ENCODE measurements at places on chromosomes 6 and 20.

GRCh38 chr6:124163676-124164075 lies 360.0 kb downstream of the NKAIN2 start:
- DNase-seq, result no peak

- no peak for DNase-seq
Measured at GRCh38 chr20:50057714-50058053, 55.3 kb downstream of the UBE2V1 start.

DNA sequence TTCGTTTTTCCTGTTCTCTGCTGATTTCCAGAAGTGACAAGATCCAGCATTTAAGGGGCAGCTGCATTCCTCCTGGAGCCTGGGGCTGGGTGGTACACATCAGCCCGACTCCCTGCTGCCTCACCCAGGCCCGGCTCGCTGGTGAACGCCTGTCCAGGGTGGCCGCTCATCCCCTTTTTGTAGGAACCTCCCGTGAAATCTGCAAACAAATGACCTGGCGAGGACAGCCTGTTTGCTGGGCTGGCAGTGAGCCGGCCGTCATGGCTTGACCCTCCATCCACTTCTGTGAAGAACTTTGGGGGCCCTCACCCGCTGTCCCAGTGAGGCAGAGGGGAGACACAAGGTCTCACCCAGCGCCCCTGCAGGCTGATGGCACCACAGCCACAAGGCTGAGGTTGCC lies 39.0 kb downstream of the PYGB start:
- DNase-seq, result no peak

DNA sequence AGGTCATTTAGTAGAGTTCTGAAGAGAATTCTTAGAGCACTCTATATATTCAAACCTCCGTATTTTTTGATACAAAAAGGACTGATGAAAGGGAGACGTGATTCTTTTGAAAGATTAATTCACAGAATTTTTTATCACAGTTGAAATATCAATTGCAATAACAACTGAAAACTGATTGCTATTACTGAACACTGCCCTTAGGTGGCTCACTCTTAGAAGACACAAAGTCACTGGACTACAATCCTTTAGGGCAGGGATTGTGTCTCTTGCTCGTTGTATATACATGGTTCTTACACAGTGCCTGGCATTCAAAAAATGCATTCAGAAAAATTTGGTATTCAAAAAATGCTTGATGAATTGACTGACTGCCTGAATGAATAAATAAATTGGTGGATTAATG lies 17.1 kb upstream of the CALHM6 start:
- peak; percentile 46 for DNase-seq

DNA sequence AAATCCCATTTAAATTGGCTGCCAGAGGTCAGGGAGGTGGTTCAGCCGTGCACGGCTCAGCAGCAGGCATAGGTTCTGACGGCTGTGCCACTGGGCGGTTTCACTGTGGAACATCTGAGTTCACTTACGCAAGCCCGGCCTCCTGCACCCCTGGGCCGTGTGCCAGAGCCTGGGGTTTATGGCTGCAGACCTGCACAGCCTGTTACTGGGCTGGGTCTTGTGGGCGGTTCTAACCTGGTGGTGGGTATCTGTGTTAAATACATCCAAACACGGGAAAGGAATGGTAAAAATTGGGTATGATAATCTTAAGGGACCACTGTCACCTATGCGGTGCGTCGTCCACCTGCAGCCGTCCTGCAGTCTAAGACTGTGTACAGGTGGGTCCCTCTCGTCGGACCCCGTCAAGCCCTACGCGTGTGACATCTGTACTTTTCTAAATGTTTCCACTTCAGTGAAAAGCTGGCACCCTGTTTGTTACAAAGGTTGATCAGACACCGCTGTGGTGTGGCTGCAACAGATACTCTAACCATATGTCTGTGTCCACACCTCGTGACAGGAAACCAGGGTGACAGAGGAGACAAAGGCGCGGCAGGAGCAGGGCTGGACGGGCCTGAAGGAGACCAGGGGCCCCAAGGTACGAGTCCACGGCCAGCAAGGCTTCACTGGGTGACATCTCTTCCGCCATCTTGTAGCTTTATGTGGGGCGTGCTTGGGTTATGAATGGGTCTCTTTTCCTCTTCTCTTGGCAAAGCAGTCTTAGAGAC lies 21.5 kb downstream of the COL9A3 start:
- DNase-seq, result no peak

GRCh38 chr6:13638626-13639025 lies 23.5 kb downstream of the NOL7 start:
- no peak for DNase-seq

DNA sequence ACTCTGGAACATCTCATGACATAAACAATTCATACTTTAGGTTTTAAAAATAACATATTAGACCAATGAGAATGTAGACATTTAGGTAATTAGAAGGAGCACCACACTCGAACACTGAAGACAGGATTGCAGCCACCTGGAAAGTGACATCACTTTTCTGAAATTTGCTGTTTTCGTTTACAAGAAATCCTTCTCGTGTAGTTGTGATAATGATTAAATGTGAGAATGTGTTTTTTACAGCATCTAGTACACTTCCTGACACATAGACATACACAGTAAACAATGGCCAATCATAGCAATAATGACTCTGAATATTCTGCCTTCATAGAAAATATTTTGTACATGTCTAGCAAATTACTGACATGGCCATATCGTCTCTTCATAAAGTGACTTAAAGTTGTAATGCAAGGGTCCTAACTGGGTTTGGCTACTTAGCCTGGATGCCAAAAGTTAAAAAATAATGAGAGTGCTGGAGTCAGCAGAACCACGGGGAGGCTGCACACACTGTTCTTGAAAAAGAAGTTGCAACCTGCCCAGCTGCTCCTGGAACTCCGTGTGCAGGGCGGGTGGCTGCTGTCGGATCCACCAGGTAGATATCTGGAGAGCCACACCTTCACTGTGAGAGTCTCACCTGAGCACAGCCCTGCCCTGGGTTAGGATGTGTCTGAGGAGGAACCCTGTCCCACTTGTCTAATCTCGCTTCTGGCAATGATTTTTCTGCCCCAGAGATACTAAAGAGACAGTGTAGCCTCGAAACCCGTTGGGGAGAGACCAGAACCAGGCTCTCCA lies 212.9 kb downstream of the QKI start:
- no peak for DNase-seq

- DNase-seq, result no peak
Measured at GRCh38 chr6:72739368-72739779, 117.5 kb downstream of the KCNQ5 start.

DNA sequence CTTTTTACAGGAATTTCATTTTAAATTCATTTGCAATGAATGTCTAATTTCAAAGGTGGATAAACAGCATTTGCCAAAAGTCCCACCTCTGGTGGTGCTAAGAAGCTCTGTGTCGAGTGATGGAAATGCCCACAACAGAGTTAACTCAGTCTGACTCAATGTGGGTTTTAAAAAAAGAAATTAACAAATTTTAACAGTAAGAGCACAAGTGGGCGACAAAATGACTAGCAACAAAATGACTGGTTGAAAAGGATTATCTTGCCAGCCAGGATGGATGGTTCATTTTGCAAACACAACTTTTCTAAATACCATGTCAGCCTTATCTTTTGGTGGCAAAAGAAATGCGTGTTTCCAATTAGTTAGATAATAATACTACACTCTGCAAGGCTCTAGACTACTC lies 14.3 kb upstream of the TAGAP start:
- DNase-seq, result no peak

- no peak for DNase-seq
Measured at GRCh38 chr6:42380228-42380979, 71.3 kb downstream of the TRERF1 start.

- no peak for DNase-seq
Measured at GRCh38 chr6:45870531-45870930, 145.1 kb downstream of the CLIC5 start.

DNA sequence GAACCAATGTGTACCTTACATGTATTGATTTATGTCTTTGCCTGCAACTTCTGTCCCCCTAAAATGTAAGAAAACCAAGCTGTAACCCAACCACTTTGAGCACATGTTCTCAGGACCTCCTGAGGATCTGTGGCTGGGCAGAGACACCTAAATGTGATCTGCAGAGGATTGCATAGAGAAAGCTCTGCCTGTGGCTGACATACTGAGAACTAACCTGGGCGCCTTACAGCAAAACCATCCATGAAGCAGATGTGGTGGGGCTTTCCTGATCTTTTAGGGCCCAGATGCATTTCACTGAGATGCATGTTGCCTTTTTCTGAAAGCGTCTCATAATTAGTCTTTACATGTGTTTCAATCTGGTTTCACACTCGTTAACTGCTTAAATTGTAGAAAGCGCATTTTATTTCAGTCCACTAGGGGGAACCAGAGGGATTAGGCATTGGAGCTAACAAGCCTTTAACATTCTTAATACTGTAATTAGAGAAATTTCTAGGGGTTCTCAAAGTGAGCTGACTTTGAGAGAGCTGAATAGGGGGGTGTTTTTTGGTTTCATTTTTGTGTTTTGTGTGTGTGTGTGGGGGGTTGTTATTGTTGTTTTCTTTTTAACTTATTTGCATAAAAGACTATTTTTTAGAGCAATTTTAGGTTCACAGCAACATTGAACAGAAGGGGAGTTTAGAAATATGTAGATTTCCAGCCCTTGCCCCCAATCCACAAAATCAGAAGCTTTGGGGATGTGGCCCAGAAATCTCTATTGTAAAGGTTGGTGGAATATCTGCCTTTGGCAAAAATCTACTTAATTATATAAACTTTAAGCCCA lies 50.9 kb upstream of the FAM184A start:
- DNase-seq, result peak; percentile 81

- peak; percentile 59 for DNase-seq
Measured at GRCh38 chr20:53707371-53708055, 113.9 kb upstream of the ZNF217 start.

- no peak for DNase-seq
Measured at GRCh38 chr20:44199877-44200276, 10.7 kb downstream of the OSER1 start.

GRCh38 chr6:9933677-9934076 lies 481.2 kb downstream of the TFAP2A start:
- no peak for DNase-seq

DNA sequence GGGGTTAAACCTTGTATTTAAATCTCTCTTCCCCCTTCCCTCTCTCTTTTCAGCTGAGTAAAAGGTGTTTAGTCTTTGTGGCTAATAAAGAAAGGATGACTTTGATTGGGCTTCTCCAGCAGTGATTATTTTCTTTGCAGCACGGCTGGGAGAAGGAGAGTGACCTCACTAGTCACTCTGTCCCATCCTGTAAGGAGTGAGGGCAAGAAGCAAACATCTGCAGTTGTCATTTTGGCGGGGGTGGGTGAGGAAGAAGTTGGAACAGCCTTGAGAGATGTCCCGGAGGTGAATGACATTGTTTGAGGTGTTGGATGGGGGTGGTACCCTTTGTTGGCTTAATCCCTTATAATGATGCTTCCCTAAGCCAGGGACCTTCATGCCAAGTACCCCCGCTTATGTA lies 223.6 kb downstream of the EYA2 start:
- DNase-seq, result no peak

- peak; percentile 58 for DNase-seq
Measured at GRCh38 chr6:77650098-77650663, 2.7 kb upstream of the MEI4 start.

DNA sequence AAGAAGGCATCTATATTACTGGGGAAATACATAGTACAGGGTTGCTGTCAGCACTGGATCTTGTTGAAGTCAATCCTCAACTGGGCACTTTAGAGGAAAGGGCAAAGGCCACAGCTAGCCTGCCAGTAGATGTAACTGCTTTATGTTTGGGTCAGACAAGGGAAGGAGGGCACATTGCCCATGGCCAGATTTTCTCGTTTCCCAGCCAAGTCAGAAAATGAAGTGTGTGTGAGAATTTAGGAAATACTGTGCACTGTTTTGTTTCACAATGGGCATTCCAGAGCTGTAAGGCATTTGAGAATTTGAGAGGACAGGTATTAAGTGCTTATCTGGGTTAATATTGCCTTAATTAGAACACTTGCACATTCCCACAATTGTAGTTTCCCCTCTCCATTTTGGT lies 183.9 kb upstream of the MCHR2 start:
- no peak for DNase-seq

DNA sequence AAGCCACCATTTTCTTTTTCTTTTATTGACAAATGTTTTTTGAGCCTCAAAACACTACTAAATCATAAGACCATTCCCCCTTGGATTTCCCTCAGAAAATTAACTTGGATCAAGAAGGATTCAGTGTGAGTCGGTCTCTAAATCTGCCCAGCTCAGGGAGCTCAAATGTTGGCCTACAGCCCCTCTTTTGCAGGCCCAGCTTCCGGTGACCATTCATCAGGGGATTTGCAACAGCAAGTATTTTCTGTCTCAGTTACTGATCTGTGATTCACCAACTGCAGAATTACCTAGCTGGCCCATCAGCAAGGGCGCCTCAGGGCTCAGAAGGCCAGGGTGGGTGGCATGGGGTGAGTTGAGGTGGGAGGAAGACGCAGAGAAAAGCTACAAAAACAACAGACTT lies 318.1 kb downstream of the CDC5L start:
- no peak for DNase-seq

GRCh38 chr20:31707994-31708735 lies 14.5 kb downstream of the BCL2L1 start:
- peak; percentile 51 for DNase-seq

GRCh38 chr6:132354517-132355167 lies 46.6 kb downstream of the MOXD1 start:
- no peak for DNase-seq

- DNase-seq, result no peak
Measured at GRCh38 chr6:30873137-30873640, 11.1 kb upstream of the DDR1 start.

DNA sequence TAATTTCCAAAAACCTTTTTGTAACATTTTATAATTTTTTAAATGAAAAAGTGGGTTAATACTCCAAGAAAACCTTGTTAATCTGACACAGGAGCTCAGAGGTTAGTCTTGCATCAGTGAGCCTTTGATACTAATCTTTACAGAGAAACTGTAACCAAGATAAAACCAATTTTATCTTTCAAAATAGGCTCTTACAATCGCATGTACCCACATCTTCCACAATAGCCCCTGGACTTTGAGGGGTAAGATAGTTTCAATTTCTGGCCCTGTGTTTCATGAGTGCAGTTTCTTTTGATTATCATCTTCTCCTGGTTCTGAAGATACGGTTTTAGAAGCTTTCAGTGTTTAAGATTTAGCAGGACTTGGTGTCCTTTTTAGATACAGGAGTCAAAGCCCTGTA lies 34.5 kb upstream of the MAS1L start:
- no peak for DNase-seq

DNA sequence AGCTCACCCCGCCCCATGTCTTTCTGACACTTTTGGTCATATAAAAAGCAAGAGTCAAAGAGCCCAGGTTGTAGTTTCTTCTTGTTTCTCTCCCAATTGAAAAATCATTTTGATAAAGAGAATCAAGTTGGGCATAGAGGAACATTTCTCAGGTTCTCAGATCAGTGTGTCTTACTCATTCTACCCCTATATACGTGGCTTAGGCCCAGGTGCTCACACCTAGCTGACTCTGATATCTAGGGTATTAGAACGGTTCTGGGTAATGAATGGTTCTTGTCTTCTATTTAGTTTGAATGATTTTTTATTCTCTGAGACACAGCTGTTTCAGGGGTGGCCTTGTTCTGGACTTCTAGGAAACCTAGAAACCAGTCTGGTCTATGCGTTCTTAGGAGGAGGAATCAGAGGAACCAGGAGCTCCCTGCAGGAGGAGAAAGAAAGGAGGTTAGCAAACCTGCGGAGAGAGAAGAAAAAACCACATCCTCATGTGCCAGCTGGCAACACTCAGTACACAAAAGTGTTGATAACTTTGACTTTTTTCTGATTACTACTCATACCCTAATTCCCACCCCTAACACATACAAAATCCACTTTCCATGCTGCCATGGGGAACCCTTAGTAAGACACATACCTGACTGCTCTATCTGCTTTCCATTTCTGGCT lies 178.0 kb downstream of the CLIC5 start:
- DNase-seq, result no peak

- DNase-seq, result no peak
Measured at GRCh38 chr6:112912416-112913101, 565.4 kb downstream of the RFPL4B start.

Data from pons (tissue), 1 donor.